Stimulated activated CD8-positive, alpha-beta memory T cell treated with anti-CD3 and anti-CD28 coated beads, Interleukin-2, amount 100 ng/mL, for 1 hour (primary cell): ENCODE measurements at places on chromosomes 12 and 14.
A peak's percentile ranks its signal among the peaks of the same experiment; 100 is the strongest.

DNA sequence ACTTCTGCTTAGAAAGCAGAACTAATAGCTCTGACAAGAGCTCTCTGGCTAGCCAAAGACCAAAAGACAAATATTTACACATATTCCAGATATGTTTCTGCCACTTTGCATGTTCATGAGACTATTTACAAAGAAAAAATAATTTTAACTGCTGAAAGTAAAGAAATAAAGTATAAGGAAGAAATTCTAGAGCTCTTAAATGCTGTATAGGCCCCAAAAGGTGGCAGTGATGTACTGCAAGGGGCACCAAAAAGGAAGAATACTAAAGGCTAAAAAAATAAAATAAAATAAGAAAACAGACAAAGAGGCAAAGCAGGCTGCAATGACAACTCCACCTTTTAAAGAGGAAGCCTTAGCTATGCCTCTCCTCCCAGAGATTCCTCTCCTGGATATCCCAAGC is 23.0 kb downstream of the KLRK1 start:
- no peak for DNase-seq

DNA sequence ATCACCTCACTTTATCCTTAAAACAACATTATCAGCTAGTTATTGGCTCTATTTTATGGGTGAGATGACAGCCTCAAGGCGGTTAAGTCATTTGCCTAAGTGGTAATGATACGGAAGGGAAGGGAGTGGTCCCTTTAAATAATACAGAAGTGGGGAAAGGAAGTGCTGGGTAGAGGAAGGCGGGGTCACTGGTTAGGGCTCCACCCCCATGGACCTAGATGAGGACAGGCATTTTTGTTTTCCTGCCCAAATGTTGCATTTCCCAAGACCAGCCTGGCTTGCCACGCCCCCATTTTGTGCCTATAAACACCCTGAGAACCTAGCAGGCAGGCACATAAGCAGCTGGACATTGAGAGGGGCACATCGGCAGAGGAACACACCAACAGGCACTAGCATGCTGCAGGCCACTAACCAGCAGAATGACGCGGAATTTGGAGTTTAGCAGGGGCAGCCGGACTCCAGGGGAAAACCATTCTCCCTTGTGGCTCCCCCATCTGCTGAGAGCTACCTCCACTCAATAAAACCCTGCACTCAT is 100.9 kb downstream of the EPS8 start:
- DNase-seq: no peak

DNA sequence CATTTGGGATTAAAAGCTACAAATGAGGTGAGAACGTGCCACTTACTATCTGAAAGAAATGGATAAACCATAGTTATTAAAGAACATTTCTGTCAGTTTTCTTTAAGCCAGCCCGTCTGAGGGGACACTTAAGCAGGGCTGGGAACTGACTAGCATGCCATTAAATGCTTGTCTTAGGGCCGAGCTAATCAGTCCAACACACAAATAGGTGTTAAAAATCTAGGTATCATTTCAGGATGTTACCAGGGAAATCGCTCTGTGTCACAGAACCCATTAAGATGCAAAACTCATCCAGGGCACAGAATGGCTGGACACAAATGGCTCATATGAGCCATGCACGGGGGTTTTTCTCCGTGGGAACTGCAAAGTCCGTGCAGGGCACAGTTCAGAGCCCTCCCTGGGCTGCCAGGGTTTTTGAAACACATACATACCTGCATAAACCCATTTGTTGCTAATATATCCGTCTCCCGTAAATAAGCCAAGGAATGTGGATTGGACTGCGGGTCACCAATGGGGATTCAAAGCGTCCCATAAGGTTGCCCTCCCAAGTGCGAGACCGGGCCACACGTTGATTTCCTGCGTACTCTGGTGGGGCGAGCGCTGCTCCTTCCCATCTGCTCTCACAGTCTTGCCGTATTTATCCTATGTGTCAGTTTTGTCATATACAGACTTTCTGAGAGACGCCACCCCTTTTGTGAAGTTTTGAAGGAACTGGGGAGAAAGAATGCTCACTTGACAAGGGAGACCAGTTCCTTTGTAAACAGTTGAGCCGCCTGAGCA is 5.4 kb upstream of the GSC start:
- DNase-seq: no peak

GRCh38 chr12:52295663-52296062 is 4.3 kb upstream of the KRT81 start:
- DNase-seq: no peak

GRCh38 chr14:87158283-87158682 is 834.7 kb downstream of the GALC start:
- DNase-seq: no peak

DNA sequence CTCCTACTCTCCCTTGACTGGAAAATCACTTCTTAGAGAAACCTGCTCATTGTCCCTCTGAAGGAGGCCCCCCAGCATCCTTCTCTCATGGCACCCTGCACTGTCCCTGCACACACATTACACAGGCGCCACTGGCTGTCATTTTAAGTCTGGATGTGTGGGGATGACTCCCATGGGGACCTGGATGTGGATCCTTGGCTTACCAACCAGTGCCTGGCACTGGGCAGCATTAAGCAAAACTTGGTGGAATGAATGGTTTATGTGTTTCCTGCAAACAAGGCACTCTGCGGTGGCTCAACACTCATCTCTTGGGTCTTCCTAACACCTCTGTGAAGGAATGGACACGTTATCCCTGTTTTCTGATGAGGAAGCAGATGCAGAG is 162.4 kb downstream of the RBM19 start:
- no peak for DNase-seq

- DNase-seq: no peak
These were observed 86.9 kb downstream of the RIN3 start for GRCh38 chr14:92600318-92601053.

- no peak for DNase-seq
These were observed 784.0 kb downstream of the TMTC2 start for GRCh38 chr12:83470749-83471148.

DNA sequence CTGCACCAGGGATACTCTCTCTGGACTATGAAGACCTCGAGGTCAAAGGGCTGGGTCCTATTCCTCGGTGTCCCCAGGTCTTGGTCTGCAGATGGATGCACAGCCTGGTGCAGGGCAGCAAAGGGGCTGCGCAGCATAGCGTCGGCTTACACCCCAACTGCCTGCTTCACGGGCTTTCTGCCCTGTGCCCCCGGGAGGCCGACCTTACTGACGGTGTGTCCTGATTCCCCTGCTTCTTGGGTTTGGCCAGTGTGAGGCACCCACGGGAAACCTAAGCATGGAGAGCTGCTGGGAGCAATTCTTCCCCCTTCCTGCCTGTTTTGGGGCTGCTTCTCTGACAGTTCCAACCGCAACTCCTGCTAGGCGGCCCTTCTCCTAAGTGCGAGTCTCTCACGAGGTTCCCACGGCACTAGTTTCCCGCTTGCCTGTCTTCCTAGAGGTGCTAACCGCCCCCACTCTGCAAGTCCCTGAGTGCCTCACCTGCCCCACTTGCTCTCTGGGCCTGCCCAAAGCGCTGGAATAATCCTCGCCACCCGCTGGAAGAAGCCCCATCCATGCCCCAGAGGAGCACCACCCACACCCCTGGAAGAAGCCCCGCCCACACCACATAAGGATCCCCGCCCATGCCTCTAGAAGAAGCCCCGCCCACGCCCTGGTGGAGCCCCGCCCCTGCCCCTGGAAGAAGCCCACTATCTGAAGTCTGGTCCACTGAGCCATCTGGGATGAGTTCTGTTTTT is 54.0 kb downstream of the PRIMA1 start:
- no peak for DNase-seq

DNA sequence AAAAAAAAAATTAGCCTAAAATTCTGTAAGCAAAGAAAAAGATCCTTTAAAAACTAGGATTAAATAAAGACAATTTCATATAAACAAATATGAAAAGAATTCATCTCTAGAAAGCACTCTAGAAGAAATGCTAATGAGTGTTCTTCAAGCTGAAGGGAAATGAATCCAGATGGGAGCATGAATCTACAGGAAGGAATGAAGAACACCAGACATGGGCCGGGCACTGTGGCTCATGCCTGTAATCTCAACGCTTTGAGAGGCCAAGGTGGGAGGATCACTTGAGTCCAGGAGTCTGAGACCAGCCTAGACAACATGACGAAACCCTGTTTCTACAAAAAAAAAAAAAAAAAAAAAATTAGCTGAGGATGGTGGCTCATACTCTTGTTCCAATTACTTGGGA is 297.2 kb downstream of the FBXL14 start:
- no peak for DNase-seq

DNA sequence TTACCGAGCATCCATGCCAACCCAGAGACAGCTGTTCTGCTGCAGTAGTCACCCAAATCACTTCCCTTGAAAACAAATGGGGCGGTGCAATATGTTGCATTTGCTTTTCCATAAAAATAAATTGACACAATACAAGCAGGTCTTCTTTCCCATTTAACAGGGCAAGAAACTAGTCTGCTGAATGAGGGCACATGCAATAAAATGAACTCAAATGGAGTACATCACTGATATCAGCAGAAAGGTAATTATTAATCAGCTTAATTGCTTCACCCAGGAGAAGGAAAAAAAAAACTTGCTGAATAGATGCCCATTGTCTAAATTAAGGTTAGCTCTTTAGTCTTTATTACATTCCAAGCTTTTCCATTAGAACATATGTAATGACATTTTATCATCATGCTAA is 175.1 kb upstream of the GZMB start:
- DNase-seq: no peak

- DNase-seq: no peak
These were observed 5.8 kb downstream of the RAB21 start for GRCh38 chr12:71760471-71760870.

GRCh38 chr12:44847888-44848702 is 28.0 kb downstream of the NELL2 start:
- DNase-seq: peak; percentile 39

GRCh38 chr14:81219759-81220579 is 790 bp downstream of the GTF2A1 start:
- no peak for DNase-seq

GRCh38 chr12:116010467-116010866 is 267.0 kb downstream of the MED13L start:
- DNase-seq: no peak

DNA sequence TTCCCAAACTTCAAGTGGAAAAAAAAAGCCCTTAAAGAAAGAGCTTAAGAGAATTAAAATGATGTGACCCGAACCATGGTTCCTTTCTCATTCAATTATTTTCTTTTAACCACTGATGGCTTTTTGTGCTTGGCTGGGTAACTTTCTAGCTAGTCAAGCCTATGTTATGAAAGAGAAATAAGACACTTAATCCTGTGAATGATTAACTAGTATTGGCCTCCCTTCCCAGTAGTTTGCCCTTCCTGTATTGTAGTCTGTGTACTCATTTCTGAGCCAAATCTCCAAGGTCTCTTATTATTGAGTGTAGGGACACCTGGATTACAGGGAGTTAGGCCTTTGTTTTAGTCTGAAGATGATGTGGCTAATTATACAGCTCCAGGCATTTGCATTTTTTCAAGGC is 353.0 kb downstream of the RAD51B start:
- DNase-seq: no peak

DNA sequence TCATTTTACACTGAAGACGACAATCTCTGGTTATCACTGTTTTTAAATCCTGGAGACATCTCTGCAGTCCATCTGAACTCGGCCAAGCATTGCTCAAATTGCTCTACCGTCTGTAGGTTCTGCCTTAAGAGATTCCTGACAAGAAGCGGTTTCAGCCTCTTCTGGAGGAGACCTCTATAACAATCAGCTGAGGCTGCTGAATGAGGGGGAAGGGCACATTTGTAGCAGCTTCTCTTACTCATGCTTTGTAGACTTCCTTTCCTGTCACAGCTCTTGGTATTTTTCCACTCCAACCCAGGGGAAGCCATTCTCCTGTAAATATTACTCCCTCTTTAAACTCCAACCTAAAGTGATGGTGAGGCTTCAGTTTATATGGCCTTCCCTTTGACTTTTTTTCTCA is 3.0 kb downstream of the ARG2 start:
- no peak for DNase-seq

DNA sequence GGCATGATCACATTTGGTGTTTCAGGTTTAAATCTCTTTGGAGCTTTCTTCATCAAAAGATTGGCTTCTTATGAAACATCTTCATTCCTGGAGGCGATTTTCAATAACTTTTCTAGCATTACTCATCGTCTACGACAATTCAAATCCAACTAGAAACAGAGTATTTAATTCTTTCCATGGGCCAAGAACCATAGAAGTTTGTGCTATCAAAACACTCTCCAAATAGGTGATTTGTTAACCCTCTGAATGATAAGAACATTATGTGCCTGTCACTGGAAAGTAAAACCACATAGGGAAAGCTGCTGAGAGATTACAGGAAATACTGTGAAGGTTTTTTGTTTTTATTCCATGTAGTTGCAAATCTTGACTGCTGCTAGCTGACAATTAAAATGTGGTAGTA is 6.9 kb upstream of the DCN start:
- no peak for DNase-seq

DNA sequence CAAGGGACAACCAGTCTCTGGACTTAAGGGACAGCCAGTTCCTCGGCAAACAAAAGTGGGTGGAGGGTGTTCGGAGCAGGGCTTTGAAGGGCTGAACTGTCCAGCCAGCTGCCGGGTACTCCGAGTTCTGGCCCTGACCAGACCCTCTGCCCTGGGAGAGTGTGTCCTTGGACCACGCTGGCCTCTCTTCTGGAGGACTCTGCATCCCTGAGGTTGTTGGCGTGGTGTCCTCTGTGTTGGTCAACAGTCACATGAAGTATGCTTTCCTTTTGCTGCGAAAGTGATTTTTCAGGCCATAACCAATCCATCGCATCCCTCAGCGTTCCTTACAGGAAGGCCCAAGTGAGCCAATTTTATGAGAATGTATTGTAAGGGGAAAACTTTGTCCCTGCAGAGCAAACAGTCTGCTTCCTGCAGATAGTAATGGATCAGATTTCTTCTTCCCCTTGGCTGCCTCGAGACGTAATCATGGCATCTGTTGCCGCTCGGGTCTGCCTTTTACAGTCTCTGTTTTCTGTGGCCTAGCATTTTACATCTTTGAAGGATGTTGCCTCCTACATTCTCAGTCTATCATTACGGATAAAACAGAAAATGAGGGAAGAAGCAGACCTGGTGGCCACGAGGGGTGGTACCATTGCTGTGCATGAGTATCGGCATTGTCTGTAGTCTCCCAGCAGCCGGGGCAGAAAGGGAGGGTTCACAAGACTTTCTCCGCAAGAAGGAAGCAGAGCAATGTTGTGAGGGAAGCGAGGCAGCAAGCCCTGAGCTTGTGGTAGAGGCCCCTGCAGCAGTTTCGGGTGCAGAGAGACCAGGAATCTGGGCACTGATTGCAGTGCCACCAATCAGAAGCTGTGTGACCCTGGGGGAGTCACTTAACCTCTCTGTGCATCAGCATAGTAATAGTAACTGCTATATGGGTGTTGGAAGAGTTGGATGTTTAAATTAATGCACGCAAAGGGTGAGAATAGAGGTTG is 47.4 kb downstream of the SMIM41 start:
- no peak for DNase-seq

DNA sequence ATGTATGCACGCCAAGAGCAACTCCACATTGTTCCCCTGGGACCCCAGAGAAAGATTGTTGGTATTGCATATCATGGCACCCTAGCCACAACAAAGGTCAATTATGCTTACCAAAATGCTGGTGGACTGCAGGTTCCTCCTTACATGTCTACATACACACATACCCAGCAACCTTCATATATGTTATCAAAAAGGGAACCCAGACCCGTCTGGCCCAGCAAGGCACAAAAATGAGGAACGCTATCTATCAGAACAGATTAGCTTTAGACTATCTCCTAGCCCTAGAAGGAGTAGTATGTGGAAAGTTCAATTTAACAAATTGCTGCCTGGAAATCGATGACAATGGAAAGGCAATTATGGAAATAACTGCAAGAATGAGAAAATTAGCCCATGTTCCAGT is 61.5 kb downstream of the DHRS2 start:
- no peak for DNase-seq
